ENCODE measurements at places on chromosomes 16 and 17.
A peak's percentile ranks its signal among the peaks of the same experiment; 100 is the strongest.

DNA sequence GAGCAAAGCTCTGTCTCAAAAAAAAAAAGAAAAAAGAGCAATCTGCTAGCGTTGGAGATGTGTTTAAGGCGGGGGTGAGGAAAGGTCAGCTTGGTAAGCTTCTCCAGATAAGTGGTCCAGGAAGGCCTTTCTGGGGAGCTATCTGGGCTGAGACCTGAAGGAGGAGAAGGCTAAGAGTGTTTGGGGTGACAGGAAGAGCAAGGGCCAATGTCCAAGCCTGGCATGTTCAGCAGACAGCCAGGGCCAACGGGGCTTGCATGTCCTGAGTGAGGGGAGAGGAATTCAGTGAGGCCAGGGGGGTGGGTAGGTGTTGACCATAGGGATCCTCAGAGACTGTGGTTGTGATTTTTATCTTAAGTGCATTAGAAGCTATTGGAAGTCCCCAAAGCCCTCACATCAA lies 15.4 kb downstream of the STAT5A start:
- peaks cover 96% of the 10 kb centered on the region for H3K36me3 ChIP-seq
- H3K4me3 ChIP-seq, result no peak overlapping the region
- no peaks in the 10 kb centered on the region for H3K4me1 ChIP-seq
- no peak for DNase-seq

DNA sequence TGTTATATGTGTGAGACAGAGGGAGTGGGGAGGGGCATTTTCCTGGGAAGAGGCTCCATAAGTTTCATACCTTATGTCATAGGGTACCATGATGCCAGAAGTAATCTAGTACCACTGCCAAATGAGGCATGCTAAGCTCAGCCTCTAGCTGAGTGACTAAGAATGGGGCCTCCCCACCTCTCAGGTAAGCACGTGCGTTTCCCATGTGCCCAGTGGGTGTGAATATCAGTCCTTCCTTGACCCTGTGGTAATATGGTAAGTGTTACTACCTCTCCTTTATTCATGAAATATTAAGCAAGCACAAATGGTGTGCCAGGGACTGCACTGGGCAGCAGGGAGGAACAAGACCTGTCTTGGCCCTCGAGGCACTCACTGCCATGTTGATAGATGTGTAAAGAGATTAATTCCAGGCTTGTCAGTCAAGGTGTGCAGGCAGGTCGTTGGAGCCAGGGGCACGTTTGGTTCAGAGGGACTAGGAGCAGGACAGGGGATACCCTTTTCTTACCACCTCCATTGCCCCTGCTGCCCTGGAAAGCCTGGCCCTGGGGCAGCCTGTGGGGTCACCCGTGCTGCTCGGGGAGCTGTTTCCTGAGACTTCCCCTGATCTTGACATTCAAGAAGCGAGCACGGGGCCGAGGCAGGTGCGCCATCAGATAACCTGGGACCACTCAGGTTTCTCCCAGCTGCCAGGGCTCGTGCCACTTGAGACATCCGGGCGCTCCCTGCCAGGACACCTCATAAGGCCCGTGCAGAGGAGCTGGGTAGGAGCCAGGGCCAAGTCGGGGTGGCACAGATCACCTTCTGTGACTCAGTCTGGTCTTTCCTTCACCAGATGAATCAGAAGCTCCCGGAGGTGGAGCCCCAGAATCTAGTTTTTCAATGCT lies 8.8 kb downstream of the RSAD1 start:
- H3K4me1 ChIP-seq, result no peaks in the 10 kb centered on the region
- no peak overlapping the region for H3K4me3 ChIP-seq
- peak; percentile 57 for DNase-seq
- H3K27me3 ChIP-seq, result no peaks in the 10 kb centered on the region
- H3K36me3 ChIP-seq, result peaks cover 27% of the 10 kb centered on the region
- H3K27ac ChIP-seq, result no peak overlapping the region

- peaks cover 37% of the 10 kb centered on the region for H3K4me1 ChIP-seq
- H3K36me3 ChIP-seq, result no peaks in the 10 kb centered on the region
- no peak for DNase-seq
- peaks cover 77% of the 10 kb centered on the region for H3K27me3 ChIP-seq
- peak within 1 kb of the TSS; percentile 23 for H3K27ac ChIP-seq
Measured at GRCh38 chr17:63476854-63477479, at the start of gene ACE. TSS of gene ACE (plus strand) at chr17:63477061. CDS start at chr17:63477095, 34 bp downstream.

GRCh38 chr16:14193316-14193871 lies 122.3 kb downstream of the MRTFB start:
- H3K27me3 ChIP-seq, result no peaks in the 10 kb centered on the region
- H3K4me3 ChIP-seq, result no peak overlapping the region
- peaks cover 21% of the 10 kb centered on the region for H3K4me1 ChIP-seq
- no peak for DNase-seq
- H3K27ac ChIP-seq, result no peak overlapping the region
- no peaks in the 10 kb centered on the region for H3K36me3 ChIP-seq

- DNase-seq, result no peak
- H3K36me3 ChIP-seq, result no peaks in the 10 kb centered on the region
- H3K27me3 ChIP-seq, result no peaks in the 10 kb centered on the region
- H3K27ac ChIP-seq, result peak overlapping the region; percentile 33
- no peak overlapping the region for H3K4me3 ChIP-seq
Measured at GRCh38 chr16:27239026-27239425, 29.5 kb downstream of the NSMCE1 start.

DNA sequence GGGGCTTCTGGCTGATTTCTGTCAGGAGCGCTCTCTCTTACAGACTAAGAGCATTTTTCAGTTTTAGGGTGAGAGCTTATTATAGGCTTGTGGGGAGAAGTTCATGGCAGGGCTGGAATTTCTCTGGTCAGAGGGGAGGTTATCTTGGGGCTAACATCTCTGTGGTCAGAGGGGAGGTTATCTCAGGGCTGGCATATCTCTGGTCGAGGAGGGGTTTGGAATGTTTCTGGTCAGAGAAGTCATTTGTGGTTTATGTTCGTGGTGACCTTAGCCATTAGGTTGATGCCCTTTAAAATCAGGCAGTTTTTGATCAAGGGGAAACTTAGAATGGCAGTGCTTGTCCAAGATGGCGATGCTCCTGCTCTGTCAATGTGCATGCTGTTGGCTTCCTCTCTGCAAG lies 10.8 kb upstream of the USP31 start:
- no peak overlapping the region for H3K4me3 ChIP-seq
- no peak for DNase-seq
- no peak overlapping the region for H3K27ac ChIP-seq
- H3K4me1 ChIP-seq, result no peaks in the 10 kb centered on the region
- H3K27me3 ChIP-seq, result no peaks in the 10 kb centered on the region

- no peaks in the 10 kb centered on the region for H3K36me3 ChIP-seq
- no peaks in the 10 kb centered on the region for H3K4me1 ChIP-seq
- DNase-seq, result no peak
Measured at GRCh38 chr17:67276075-67276474, 31.1 kb upstream of the HELZ start.

DNA sequence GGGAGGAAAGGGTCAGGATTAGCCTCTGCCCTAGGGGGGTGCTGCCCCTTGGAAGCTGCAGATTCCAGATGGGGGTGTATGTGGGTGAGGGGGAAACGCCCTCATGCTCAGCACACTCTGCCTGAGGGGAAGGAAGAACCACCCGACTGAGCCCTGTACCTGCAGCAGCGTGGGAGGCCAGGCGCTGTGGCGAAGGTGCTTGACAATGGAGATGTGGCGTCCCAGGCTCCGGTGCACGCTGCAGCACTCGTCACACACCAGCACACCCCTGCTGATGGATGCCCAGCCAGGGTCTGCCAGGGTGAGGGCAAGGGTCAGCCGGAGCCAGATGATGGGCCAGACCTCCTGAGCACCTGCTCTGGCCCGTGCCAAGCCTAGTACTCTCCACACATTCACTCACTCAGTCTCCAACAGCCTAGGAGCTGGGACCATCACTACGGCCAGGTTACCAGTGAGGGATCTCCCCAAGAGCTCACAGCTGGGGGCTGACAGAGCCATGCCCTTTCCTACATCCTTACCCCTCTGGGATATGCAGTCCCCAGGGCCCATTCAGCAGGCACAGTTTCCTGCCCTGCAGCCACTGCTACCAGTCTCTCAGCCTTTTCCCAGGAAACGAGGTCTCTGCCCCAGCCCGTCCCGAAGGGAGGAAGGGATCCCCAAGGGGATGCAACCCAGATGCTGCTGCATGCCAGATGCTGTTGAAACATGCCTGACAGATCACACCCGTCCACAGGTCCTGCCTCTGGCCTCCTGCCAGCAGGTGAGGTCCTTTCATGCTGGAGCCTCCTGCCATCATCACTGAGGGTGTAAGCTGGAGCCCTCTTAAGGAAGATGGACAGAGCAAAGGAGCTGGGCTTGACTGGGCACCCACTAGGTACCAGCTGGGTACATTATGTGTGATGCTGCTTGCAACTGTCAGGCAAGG lies 5.9 kb downstream of the GIT1 start:
- peaks cover 49% of the 10 kb centered on the region for H3K36me3 ChIP-seq
- H3K27ac ChIP-seq, result no peak overlapping the region
- no peak for DNase-seq
- H3K27me3 ChIP-seq, result no peaks in the 10 kb centered on the region

DNA sequence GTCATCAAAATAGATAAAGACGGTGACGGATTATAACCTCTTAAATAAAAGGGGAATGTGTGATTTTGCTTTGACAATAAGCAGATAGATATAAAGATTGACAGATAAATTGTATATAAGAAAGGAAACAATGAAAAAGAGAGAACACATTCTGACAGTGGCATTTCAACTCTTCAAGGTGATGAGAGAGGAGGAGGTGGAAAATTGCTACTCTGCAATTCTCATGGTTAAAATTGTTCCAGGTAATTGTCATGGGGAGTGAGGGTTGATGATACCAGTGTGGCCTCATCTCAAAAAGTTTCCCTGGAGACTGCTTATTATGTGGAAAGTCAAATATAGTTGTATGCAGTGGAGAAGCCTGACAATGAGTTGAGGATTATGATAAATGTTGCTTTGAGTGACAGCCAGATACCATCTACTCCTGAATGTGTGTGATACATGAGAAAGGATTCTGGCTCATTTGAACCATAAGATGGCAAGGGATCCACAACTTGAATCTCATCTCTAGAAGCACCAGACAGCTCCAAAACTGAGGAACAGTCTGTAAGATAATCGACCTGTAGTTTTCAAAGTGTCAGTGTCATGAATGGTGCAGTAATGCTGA lies 1290.6 kb upstream of the CDH8 start:
- no peaks in the 10 kb centered on the region for H3K4me1 ChIP-seq
- no peak overlapping the region for H3K27ac ChIP-seq
- H3K4me3 ChIP-seq, result no peak overlapping the region
- H3K36me3 ChIP-seq, result no peaks in the 10 kb centered on the region

DNA sequence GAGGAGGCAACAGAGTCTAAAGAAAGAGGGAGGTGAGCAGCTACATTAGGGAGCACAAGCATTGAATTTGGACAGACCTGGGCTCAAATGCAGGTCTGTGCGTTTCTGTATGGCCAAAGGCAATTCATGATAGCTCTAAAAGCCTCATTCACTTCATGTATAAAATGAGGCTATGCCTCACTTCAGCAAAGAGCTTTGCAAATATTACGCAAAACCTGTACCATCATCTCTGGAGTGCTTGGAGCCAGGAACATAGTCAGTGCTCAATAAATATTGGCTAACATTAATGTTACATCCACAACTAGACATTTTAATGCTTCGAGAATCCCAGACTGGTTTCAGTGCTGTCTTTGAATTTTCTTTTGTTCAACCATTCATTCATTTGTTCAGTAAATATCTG lies 254.7 kb upstream of the CDH11 start:
- no peaks in the 10 kb centered on the region for H3K27me3 ChIP-seq
- H3K27ac ChIP-seq, result no peak overlapping the region
- no peak overlapping the region for H3K4me3 ChIP-seq
- no peaks in the 10 kb centered on the region for H3K36me3 ChIP-seq
- H3K4me1 ChIP-seq, result peaks cover 9% of the 10 kb centered on the region

GRCh38 chr16:83270061-83270460 lies 537.7 kb upstream of the HSBP1 start:
- H3K4me1 ChIP-seq, result no peaks in the 10 kb centered on the region
- H3K36me3 ChIP-seq, result no peaks in the 10 kb centered on the region
- no peak overlapping the region for H3K27ac ChIP-seq
- H3K27me3 ChIP-seq, result peaks cover 29% of the 10 kb centered on the region
- H3K4me3 ChIP-seq, result no peak overlapping the region

DNA sequence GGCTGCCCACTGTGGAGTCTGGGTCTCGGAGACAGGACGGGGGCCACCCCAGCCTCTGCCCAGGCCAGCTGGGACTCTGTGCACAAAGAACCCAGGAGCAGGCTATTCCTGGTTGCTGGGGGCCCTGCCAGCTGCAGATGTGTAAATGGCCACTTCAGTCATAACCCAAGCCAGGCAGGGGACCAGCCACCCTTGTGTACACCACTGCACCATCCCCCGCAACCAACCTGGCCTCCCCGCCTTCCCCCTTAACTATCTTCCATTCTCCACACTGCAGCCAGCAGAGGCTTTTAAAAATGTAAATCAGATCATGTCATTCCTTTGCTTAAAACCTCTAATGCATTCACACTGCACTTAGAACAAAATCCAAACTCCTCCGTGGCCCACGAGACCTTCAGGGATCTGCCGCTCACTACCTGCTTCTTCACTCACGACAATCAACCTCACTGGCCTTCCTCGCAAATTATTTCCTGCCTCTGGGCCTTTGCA lies 28.3 kb downstream of the RTN4RL1 start:
- H3K4me1 ChIP-seq, result peaks cover 42% of the 10 kb centered on the region
- no peaks in the 10 kb centered on the region for H3K36me3 ChIP-seq
- peaks cover 10% of the 10 kb centered on the region for H3K27me3 ChIP-seq

GRCh38 chr17:7131423-7131791 lies 16.8 kb upstream of the ASGR2 start:
- peaks cover 66% of the 10 kb centered on the region for H3K4me1 ChIP-seq
- no peaks in the 10 kb centered on the region for H3K27me3 ChIP-seq
- no peak overlapping the region for H3K4me3 ChIP-seq
- H3K36me3 ChIP-seq, result no peaks in the 10 kb centered on the region

- no peaks in the 10 kb centered on the region for H3K27me3 ChIP-seq
- no peaks in the 10 kb centered on the region for H3K36me3 ChIP-seq
- peak; percentile 94 for DNase-seq
Measured at GRCh38 chr17:28737770-28738679, 5.8 kb upstream of the TRAF4 start.

DNA sequence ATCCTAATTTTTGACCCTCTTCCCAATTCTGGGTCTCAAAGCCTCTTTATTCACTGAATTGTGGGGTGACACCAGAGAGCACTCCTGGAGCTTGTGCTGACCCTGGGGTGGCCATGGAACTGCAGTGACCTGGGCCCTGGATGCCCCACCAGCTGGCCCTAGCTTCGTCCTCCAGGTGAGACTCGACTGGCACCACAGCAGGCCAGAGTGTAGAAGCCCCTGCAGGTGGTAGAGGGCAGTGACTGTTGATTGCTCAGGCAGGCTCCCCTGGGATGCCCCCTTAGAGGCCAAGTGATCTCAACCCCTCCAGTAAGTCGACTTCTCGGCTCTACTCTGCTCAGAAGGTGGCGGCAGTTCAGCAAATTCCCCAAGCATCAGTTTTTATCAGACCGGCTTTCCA lies 6.4 kb downstream of the FA2H start:
- no peak overlapping the region for H3K4me3 ChIP-seq
- H3K27me3 ChIP-seq, result no peaks in the 10 kb centered on the region
- no peaks in the 10 kb centered on the region for H3K4me1 ChIP-seq
- DNase-seq, result peak; percentile 63
- no peak overlapping the region for H3K27ac ChIP-seq

DNA sequence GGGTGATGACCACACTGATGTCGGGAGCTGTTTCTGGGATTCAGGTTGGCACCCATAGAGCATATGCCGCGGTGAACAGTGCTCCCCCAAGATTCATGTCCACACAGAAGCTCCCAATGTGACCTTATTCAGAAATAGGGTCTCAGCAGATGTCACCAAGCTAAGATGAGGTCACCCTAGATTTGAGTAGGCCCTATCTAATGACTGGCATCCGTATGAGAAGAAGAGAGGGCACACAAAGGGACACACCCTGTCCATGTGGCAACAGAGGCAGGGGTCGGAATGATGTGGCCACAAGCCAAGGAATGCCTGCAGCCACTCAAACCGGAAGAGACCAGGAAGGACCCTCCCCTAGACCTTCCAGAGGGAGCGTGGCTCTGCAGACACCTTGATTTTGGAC lies 35.5 kb downstream of the TBC1D16 start:
- no peak overlapping the region for H3K4me3 ChIP-seq
- DNase-seq, result no peak
- H3K36me3 ChIP-seq, result no peaks in the 10 kb centered on the region
- peaks cover 13% of the 10 kb centered on the region for H3K4me1 ChIP-seq
- no peak overlapping the region for H3K27ac ChIP-seq
